ENCODE measurements at places on chromosomes 13 and 19. TPM values are rescaled to one million over a fixed set of nuclear protein-coding genes. Genes with fewer than 3 reads are reported as not detected.

Gene ZNF491
- total RNA-seq: 6.2 TPM

GRCh38 chr13:103349211-103349980 lies 283.2 kb upstream of the SLC10A2 start:
- DNase-seq: no peak

DNA sequence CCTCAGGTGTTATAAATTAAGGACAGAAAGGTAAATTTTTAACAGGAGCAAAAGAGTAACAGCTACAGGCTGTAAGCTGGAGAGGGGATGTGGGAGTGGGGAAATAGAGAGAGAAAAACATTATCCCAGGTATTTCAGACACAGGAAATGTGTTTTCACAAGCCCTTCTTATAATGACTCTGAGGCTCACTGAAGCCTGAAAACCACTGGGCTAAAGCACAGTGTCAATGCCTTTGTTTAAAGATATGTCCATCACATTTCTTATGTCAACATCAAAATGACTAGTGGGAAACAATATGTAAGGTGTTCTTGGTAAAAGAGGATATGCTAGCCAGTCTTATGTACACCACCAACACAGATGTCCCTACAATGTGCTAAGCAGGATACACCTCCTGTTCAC lies 365.9 kb downstream of the FGF14 start:
- DNase-seq: no peak

Gene DIRAS1
- 58.0 TPM for total RNA-seq

DNA sequence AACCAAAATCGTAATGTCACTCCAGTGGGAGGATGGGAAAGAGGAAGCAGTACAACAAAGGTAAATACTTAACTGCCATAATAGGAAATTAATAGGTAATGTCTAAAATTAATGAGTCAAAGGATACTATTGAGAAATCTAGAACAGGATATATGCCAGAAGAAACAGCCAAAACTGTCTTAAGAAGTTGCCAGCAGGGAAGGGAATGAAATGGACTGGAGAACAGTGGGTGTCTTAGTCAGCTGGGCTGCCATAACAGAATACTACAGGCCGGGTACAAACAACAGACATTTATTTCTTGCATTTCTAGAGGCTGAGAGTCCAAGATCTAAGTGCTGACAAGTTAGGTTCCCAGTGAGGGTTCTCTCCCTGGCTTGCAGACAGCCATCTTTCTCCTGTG lies 40.3 kb upstream of the IPO5 start:
- DNase-seq: no peak

DNA sequence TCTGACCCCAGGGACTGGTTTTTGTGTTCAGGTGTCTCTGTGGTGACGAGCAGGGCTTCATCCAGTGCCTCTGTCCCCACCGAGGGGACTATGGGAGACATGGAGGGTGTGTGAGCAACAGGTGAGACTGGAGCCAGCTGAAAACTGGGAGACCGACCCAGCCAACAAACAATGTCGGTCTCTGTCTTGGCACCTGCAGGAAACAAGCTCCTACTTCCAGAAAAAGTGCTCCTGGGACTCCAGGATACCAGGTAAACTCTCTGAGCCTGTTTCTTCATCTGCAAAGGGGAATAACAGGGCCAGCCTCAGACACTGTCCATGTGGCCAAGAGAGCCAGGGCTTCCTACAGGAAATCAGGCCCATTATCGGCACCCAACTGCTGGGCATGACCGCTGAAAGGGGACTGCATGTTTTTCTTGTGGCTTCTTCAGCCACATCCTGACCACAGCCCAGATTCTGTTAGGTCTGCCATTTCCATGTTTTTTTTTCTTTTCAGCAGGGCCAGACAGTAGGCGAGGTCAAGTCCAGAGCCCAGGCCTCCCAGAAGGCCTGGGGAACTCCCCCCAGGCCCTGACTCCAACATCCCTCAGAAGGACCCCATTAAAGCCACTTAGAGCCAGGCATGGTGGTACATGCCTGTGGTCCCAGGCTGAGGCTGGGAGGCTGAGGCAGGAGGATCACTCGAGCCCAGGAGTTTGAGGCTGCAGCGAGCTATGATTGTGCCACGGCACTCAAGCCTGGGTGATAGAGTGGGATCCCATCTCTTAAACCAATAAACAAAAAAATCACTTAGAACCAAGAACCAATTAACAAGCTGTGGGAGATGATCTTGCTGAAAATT lies 836 bp upstream of the BST2 start:
- DNase-seq: no peak

DNA sequence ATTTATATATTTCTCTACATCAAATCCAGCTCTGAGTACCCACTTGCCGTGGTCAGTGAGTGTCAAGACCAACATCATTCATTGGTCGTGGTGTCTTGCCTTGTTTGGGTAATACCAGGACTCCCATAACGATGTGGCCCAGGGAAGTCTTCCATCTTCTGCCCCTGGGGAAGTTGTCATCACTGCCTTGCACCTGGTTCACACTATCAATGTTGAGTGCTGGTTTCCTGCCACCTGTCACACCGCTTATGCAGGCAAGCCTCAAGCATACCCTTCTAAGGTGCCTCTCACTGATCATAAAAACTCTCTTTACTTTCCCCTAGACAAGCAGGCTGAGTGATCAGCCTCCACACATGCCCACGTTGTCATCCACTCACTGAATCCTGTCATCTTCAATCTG lies 382.4 kb downstream of the KCTD12 start:
- no peak for DNase-seq

DNA sequence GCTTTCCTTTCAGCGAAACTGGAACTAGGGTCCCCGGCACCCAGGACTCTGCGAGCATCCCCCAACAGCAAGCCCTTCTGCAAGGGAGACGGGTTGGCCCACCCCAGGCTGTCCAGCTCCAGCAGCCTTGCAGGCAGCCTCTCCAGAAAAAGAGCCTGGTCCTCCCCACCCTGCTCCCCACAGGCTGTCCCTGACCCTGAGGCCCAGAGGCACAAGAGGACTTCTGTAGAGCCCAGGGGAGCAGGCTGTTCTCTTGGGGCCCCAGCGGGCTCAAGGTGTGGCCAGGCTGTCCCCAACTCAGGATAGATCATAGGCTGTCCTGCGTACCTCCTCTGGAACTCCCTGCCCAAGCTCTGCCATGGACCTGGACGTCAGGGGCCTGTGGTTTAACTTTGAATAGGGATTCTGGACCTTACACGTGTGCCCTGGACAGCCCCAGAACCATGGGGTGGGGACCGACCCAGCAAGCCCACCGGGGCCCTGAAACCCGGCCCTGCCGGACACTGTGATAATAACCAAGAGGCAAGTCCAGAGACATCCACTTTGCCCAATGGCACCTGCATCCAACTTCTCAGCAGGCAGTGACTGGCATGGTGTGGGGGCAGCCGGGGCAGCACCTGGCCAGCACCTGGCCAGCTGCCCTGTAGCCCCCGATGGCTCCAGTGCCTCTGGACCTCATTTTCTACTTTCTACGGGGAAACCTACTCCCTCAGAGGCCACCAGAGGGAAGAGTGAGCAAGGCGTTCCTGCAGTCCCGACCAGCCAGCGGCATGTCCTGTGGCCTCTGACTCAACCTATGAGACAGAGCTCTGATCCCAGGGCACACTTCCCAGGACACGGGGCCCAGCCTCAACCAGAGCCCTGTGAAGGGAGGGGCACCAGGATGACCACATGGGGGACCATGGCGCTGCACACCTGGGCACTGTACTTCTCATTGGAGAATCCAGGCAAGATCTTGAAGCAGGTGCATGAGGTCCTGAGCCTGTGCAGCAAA lies 50.9 kb upstream of the TPM4 start:
- no peak for DNase-seq

- no peak for DNase-seq
Measured at GRCh38 chr19:15259907-15260306, 27.7 kb upstream of the EPHX3 start.

GRCh38 chr13:23436680-23437079 lies 3.2 kb upstream of the SACS start:
- no peak for DNase-seq

DNA sequence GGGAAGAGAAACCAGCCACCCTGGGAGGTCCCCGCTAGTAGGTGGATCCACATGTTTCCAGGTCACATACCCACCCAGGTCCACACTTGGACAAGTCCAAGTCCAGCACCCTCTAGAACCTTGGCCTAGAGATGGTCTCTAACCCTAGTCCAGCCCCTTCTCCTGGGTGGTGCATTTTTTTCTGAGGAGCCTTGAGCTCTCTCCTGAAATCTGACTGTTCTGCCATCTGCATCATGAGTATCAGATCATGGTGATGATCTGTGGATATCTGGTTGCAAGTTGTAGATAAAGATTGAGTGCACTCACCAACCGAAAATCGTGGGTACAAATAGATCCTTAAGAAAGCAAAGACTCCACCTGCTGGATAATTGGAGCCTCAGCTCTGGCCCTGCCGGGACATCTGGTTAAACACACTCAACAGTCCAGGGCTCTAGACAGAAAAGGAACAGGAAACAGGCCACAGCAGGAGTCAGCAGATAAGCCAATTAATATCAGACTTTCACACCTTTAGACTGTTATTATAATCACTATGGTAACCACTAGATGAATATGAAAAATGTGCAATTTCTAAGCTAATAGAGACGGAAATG lies 41.1 kb downstream of the GPR12 start:
- DNase-seq: peak; percentile 26

Gene IGSF23
- total RNA-seq: not detected

DNA sequence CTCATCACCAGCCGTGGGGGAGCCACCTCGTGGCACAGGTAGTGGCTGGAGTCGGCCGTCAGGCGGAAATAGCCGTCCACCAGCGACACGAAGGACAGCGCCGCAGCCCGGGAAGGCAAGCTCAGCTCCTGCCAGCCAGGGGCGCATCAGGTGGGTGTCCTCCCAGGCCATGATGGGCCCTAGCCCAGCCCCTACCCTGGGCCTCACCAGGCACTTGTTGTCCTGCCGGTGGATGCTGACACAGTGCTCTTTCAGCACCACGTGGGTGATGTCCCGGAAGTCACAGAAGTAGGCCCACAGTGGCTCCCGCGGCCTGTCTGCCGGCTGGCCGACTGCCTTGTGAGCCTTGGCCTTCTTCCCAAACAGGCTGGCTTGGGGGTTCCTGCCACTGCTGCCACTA lies 15.7 kb downstream of the TYK2 start:
- DNase-seq: no peak

DNA sequence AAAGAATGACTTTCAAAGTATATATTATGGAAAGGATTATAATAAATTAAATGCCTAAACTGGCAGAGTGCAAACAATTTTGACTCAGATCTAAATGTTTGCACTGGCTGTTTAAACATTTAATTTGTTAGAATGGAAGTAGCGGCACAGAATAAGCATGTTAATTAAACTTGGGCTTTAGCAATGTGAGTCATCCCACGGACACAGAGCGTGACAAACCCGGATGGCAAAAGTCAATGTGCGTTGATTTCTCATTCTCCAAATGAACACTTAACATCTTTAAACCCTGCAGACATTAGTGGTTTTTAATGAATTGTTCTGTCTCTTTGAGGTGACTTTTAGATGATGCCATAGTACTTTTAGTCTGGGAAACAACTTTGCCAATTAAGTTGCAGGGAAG lies 38.4 kb downstream of the PCDH8 start:
- no peak for DNase-seq

Gene CNFN
- total RNA-seq: 1.1 TPM

Gene DACT3
- 23.5 TPM for total RNA-seq

GRCh38 chr13:30799356-30799824 lies 64.0 kb downstream of the ALOX5AP start:
- no peak for DNase-seq

GRCh38 chr19:51904331-51905165 lies at the start of gene ZNF649:
Gene ZNF649, minus strand, starts transcription at chr19:51905017. Its CDS starts 4,910 bp downstream, at chr19:51900107.
- peak; percentile 83 for DNase-seq

- DNase-seq: no peak
Measured at GRCh38 chr13:59111751-59112171, 1052.0 kb downstream of the DIAPH3 start.

DNA sequence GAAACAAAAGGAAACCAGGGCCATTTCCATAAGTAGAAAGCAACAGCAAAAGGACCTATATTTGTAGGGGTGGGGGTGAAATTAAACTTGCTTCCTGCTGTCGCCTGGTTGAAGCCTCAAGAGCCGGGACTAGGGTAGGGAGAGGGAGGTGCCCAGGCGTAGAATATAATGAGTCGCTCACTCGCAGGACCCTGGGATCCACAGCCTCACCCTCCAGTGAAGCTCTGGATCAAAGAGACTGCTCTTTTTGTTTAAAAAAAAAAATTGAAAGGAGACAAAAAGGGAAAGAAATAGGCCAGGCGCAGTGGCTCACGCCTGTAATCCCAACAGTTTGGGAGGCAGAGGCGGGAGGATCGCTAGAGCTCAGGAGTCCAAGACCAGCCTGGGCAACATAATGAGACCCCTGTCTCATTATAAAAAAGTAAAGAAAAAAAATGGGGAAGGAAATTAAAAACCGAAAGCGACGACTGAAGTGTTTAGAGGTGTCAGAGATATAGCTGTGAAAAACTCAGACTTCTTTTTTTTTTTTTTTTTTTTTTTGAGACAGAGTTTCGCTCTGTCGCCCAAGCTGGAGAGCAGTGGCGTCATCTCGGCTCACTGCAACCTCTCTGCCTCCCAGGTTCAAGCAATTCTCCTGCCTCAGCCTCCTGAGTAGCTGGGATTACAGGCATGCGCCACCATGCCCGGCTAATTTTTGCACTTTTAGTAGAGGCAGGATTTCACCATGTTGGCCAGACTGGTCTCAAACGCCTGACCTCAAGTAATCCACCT lies 10.9 kb upstream of the ADGRE5 start:
- no peak for DNase-seq

GRCh38 chr13:31605076-31605860 lies 134.1 kb upstream of the RXFP2 start:
- DNase-seq: no peak

Gene ZNF627
- 6.0 TPM for total RNA-seq

Gene NKPD1
- total RNA-seq: 0.16 TPM

DNA sequence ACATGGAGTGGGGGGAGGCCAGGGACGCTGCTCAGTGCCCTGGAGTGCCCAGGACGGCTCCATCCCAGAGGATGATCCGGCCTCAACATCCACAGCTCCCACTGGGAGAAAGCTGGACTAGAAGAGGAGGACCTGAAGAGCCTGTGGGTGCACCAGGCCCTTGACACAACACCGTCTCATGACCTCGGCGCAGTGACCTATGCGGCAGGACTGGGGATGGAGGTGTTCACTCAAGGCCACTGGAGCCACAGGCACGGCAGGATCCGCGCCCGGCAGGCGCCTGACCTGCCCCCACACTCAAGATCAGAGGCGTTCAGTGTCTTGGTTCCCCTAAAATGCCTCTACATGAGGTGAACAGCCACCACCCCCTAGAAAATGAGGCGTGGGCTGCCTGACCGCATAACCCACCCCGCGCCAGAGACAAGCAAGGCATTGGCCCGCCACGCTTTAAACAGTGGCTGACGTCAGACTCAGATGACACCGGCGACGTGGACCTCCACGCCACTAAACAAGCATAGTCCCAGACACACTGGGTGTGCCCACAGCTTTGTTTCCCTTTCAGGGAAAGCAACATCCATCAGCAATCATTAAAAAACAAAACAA lies 8.0 kb downstream of the SGTA start:
- peak; percentile 66 for DNase-seq

Measured in right atrium auricular region (tissue), 2 donors.